Fibroblast of skin of scalp (primary cell): ENCODE measurements at places on chromosomes 5 and 9.

GRCh38 chr5:151087486-151087885 is 6.7 kb upstream of the TNIP1 start:
- DNase-seq = no peak

DNA sequence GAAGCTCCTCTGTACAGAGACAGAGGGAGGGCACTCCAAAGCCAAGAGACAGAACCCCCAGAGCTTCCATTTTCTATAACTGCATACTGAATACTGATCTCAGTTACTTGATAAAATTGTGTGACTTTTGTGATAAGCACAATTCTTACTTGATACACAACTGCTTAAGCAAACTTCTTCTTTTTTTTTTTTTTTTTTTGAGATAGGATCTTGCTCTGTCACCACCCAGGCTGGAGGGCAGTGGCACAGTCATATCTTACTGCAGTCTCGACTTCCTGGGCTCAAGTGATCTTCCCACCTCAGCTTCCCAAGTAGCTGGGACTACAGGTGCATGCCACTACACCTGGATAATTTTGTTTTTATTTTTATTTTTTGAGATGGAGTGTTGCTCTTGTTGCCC is 252.1 kb upstream of the ZNF608 start:
- DNase-seq = no peak

- peak; percentile 43 for DNase-seq
Measured at GRCh38 chr9:115694991-115695390, 458.6 kb upstream of the PAPPA start.

GRCh38 chr9:99050292-99050911 is 54.5 kb upstream of the TGFBR1 start:
- DNase-seq = no peak

DNA sequence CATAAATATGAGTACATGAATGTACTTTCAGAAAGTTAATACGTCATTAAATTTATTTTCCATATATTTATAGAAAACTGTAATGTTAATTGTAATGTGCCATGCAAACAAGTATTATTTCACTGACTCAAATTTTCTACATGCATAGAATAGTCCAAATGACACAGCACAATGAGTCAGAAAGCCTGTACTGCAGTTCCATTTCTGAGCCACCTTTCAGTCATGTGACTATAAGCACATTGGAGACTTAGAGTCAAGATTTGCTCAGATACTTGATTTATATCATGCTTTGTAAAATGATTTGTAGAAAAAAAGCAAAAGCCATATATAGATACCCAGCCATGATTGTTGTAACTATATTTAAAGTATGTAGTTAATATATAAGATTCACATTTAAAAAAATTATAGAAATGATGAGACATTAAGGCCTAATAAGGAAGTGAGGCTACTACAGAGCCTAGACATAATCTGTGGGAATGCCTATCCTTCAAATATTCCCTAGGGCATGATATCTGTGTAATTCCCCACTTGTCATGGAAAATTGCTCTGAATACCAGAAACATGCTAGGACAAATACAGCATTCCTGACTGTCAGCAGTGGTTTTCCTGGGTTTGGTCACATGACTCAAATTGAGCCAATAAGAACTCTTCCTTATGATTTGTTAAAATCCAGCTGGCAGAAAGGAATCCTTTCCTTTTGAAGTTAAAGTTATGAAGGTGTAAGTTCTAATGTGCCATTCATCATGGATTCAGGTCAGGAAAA is 50.0 kb downstream of the PTPRD start:
- peak; percentile 70 for DNase-seq

DNA sequence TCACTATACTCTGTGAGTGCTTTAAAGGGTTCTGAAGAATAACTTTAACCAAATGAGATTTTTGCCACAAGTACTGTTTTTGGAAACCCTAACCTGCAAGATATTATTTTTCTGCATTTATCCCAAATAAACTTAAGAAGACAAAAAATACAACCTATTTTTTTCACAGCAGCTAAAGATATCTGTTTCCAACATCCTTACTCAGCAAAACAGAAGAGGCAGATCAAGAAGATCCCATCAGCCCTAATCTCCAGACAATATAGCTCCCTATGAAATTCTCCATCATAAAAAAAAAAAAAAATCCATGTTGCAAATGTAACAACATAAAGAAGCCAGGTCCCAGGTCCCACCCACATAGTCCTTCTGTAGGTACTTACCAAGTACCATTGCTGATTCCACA is 7.6 kb downstream of the PCSK1 start:
- DNase-seq = no peak

DNA sequence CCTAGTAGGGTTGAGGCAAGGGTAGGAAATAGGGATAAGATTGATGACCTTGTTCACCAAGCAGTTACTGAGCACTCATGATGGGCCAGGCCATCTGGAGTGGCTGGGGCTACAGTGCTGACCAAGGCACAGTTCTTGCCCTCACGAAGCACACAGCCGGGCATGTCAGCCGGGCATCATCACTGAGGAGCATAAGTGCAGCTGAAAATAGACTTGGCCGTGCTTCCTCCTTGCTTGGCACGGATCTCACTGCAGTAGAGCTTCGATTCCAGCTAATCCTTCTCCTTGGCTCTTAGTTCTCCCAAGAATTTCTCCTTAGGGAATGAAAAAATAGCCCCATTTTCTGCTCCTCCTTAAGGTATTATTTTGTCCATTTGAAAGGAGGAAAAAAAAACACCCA is 116.6 kb downstream of the NMUR2 start:
- no peak for DNase-seq

DNA sequence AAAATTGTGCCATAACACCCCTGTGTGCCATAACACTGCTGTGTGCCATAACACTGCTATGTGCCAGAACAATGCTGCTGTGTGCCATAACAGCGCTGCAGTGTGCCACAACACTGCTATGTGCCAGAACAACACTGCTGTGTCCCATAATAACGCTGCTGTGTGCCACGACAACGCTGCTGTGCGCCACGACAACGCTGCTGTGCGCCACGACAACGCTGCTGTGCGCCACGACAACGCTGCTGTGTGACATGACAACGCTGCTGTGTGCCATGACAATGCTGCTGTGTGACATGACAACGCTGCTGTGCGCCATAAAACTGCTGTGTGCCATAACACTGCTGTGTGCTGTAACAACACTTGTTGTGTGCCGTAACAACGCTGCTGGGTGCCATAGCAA is 25.9 kb downstream of the CFAP90 start:
- no peak for DNase-seq

- DNase-seq = no peak
Measured at GRCh38 chr9:124707666-124708065, 63.4 kb downstream of the NR6A1 start.

DNA sequence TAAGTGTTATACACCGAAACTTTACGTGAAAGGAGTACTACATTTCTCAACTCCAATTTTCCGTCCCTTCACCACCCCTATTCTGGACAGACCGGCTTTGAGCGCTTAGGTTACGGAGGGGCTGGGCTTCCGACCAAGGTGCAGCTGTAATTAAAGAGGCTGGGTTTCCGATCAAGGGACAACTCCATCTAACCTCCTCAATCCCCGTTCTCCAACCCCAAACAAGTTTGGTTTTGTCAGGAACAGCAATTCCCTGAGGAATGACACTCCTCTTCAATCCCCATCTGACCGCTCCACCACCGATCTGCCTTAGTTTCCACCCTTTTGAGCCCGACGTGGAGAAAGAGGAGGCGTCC is 577 bp downstream of the TUT7 start:
- no peak for DNase-seq

DNA sequence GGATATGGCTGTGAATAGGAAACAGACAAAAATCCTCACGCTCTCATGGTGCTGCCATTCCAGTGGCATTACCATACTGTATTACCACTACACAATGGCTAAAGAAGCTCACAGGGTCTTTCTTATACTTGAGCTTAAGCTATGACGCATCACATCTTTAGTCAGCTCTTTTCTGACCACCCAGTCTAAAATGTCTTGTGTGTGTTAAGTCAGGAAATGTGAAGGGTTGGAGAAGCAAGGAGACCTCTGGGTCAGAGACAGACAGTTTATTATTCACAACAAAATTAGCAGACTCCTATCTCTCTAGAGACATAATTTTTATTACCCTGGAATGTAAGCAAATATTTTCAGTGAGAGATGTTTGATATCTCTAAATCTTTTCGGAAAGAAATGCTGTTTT is 1583.2 kb upstream of the WWC1 start:
- DNase-seq = peak; percentile 48

DNA sequence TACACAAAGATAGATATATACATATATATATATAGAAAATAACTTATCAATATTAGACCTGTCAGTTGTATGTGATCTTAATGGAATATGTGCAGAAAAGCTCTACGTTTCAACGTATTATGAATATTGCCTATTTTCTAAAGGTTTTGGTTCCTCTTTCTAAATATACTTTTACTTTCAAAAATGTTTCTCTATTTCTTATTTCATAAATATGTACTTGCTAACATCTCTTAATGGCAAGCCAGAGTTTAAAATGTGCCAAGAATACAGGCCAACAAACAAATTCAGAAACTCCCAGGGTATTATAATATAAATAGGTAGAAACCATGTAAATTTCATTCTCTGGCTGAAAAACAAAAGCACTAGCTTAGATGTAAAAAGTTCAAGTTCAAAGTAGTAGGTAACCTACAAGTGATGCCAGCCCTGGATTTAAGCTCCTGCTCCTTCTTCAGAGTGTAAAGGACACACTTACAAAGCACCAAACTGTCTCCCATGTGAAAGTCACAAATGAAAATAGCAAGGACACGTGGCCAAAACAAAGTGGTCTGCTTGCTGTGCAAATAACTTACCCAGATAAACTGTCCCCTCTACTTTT is 685.1 kb upstream of the DMAC1 start:
- no peak for DNase-seq

DNA sequence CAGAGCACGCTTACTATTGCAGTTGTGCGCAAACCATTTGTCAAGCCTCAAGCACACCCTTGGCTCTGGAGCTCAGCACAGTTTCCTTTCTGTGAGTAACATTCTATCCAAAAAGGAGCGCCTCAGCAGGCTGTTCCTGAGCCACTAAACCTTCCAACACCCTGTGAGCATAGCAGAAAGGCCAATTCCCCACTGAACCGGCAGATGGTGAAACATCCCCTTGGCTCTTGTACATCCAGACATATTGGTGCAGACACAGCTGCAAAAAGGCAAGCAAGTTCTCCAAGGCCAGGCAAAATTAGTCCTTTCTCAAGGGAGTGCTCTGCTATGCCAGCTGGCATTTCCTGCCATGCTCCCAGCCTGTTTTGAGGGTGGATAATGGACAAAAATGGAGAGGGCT is 44.1 kb upstream of the CEMIP2 start:
- DNase-seq = peak; percentile 59
